ENCODE measurements at places on chromosomes 16 and 17.

DNA sequence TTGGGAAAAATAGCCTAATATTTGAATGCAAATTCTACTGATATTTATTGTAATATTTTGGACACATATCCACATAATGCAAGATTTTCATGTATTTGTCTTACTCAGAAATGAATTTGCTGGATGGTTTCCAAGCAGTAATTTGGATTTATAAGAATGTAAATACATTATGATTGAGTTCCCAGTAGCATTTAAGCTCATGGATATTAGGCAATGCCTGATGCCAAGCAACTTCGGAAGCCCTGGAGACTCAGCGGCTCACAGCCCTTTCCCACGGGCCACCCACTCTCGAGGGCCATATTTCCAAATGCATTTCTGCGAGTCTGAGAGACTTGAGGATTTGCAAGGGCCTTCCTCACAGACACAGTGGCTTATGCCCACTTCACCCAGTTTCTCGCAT is 62.1 kb upstream of the MYOCD start:
- no peak for DNase-seq

- DNase-seq: no peak
Measured at GRCh38 chr16:84848986-84849634, 29.3 kb downstream of the CRISPLD2 start.

GRCh38 chr16:72164691-72165090 is 7.3 kb downstream of the PMFBP1 start:
- DNase-seq: no peak

- no peak for DNase-seq
Measured at GRCh38 chr16:84898447-84898846, 78.7 kb downstream of the CRISPLD2 start.

DNA sequence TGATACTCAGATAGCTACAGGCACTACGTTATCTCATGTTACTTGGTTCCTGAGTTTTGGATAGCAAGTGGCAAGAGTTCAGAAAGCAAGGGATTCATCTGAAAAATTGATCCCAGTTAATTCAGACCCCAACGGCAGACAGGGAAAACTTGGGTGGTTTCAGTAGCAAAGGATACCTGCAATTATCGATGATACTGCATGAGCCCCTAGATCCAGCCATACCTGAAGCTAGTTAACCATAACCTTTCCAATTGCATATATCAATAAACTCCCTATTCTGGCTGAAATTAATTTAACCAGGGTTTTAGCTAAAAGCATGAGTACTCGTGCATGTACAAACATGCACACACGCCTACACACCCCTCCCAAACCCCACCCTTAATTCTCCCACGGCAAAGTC is 4.3 kb downstream of the KNOP1 start:
- DNase-seq: no peak

Measured in stimulated activated CD4-positive, alpha-beta T cell treated with anti-CD3 and anti-CD28 coated beads, Interleukin-15, amount 100 ng/mL, for 1 hour (primary cell).